ENCODE measurements at places on chromosomes 3 and 15.

DNA sequence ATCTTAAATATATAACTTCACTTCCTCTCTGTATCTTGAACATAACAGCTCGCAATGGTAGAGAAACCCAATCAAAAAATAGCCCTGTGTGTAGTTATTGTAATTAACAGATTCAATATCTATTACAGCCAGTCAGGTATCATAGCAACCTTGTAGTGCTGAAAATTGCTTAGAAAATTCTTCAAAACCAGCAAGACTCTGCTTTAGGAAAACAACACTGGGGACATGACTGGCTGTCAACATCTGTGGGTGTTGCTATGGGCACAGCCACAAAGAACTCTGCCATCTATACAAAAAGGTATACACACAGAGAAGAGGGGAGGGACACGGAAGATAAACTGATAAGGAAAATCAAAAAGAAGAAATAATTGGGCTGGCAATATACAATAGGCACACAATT is 101.2 kb downstream of the WDR72 start:
- H3K36me3 ChIP-seq: no peaks in the 10 kb centered on the region
- H3K27ac ChIP-seq: no peak overlapping the region
- no peak overlapping the region for H3K4me3 ChIP-seq
- H3K4me1 ChIP-seq: no peaks in the 10 kb centered on the region

- no peak for DNase-seq
- peaks cover 4% of the 10 kb centered on the region for H3K4me1 ChIP-seq
- no peaks in the 10 kb centered on the region for H3K36me3 ChIP-seq
- H3K27ac ChIP-seq: no peak overlapping the region
- H3K27me3 ChIP-seq: peaks cover 2% of the 10 kb centered on the region
Observed at GRCh38 chr3:58627570-58627885, 39.0 kb downstream of the FAM3D start.

DNA sequence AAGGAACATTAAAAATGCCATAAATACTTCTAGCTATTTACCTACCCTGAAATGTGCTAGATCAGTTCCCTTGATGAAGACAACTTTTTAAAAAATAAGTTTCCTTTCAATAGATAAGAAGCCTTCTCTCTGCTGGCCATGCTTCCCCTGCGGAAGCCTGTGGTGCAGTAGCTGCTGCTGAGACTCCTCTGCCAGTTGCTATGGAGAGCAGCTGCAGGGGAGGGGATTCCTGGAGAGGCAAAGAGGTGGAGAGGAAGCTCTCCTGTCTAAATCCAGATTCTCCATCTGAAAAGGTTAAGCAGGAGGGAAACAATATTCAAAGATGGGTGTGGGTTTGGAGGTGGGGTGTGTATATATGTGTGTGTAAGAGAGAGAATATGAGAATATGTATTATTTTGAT is 69.8 kb upstream of the BFSP2 start:
- no peak overlapping the region for H3K4me3 ChIP-seq
- H3K4me1 ChIP-seq: no peaks in the 10 kb centered on the region
- DNase-seq: no peak
- peaks cover 6% of the 10 kb centered on the region for H3K27me3 ChIP-seq
- no peaks in the 10 kb centered on the region for H3K36me3 ChIP-seq
- no peak overlapping the region for H3K27ac ChIP-seq

DNA sequence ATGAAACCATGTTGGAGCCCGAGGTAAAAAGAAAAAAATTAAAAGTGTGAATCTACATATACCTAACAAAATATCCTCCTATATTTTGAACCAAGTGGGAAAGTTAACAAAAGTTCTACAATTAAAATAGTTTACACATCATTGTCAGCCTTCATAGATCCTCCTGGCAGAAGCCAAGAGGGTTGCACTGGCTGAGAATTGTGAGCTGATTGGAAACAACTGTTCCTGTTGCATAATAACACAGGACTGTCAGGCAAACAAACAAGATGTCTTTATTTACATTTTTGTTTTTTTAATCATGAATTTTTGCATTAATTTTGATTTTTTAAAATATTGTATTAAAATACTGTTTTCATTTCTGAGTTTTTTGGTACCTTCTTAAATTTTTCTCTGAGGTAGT is 215.2 kb upstream of the MME start:
- H3K27ac ChIP-seq: no peak overlapping the region
- DNase-seq: no peak
- H3K27me3 ChIP-seq: no peaks in the 10 kb centered on the region
- no peaks in the 10 kb centered on the region for H3K4me1 ChIP-seq
- H3K4me3 ChIP-seq: no peak overlapping the region

DNA sequence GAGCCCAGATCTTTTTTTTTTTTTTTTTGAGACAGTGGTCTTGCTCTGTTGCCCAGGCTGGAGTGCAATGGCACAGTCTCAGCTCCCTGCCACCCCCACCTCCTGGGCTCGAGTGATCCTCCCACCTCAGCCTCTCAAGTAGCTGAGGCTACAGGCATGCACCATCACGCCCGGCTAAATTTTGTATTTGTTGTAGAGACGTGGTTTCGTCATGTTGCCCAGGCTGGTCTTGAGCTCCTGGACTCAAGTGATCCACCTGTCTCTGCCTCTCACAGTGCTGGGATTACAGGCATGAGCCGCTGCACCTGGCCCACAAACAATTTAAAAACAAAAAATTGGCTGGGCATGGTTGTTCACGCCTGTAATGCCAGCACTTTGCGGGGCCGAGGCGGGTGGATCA is 22.6 kb upstream of the SLC6A6 start:
- no peak overlapping the region for H3K4me3 ChIP-seq
- peaks cover 22% of the 10 kb centered on the region for H3K4me1 ChIP-seq
- no peak for DNase-seq

DNA sequence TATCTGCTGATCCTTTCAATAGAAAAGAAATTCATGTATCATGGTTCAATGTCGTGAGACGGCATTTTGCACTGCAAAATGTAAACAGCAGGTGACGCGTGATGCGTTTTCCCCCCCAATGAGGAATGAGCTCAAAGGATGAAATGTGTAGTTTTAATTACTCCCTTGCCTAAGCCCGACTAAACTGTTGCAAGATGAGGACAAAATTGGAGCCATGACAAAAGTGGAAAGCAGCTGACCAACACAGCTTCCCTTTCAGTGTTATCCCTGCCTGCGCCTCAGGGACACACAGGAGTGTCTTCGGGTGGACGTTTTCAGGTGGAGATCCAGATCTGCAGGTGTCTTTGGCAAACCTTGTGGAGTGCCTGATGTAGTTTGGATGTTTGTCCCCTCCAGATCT is 92.0 kb downstream of the GABRG3 start:
- DNase-seq: no peak
- H3K36me3 ChIP-seq: no peaks in the 10 kb centered on the region
- no peaks in the 10 kb centered on the region for H3K4me1 ChIP-seq
- H3K27me3 ChIP-seq: no peaks in the 10 kb centered on the region
- no peak overlapping the region for H3K4me3 ChIP-seq

DNA sequence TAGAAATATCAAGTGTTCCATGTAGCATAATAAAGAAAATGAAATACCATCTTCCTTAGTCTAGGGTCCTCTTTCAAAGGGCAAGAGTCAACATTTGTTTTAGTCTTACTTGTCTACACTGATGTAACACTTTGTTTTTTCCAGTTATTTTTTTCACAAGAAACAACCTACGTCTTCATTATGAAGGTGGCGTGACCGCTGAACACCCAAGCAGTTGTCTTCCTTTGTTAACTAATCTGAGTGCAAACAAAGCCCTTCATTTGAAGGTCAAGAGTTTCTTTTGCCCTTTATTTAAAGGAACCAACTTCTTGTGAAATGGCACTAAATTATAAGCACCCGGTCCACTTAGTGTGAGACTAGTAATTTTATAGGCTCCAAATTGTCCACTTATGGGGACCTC is 73.2 kb downstream of the CD47 start:
- H3K36me3 ChIP-seq: no peaks in the 10 kb centered on the region
- no peak overlapping the region for H3K27ac ChIP-seq
- H3K4me1 ChIP-seq: no peaks in the 10 kb centered on the region
- DNase-seq: no peak
- H3K4me3 ChIP-seq: no peak overlapping the region
- peaks cover 7% of the 10 kb centered on the region for H3K27me3 ChIP-seq

DNA sequence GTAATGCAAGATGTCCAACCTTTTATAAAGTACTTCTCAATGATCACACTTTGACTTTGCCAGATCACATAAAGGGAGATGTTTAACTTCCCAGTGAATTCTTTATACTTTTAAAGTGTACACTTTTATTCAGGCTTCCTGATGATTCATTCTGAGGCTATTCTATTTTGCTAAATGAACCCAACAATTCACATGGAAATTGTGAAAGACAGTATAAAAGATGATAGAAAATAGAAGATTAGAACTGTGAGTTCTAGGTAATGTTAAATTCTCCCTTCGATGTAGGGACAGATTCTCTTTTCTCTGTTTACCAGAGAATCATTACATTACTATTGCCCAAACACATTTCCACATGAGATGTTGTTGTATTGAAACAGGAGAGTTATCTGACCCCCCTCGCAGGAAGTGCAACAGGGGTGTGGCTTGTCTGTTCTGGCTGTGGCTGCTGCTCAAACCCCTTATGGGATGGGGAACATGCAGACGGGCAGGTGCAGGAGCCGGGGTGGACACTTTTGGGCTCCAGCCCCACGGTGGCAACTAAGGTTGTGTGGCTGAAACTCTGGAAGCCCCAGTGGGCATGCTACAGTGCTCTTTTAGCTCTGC is 131.3 kb upstream of the LRTM1 start:
- no peak overlapping the region for H3K4me3 ChIP-seq
- no peaks in the 10 kb centered on the region for H3K4me1 ChIP-seq
- H3K27ac ChIP-seq: no peak overlapping the region
- no peak for DNase-seq

DNA sequence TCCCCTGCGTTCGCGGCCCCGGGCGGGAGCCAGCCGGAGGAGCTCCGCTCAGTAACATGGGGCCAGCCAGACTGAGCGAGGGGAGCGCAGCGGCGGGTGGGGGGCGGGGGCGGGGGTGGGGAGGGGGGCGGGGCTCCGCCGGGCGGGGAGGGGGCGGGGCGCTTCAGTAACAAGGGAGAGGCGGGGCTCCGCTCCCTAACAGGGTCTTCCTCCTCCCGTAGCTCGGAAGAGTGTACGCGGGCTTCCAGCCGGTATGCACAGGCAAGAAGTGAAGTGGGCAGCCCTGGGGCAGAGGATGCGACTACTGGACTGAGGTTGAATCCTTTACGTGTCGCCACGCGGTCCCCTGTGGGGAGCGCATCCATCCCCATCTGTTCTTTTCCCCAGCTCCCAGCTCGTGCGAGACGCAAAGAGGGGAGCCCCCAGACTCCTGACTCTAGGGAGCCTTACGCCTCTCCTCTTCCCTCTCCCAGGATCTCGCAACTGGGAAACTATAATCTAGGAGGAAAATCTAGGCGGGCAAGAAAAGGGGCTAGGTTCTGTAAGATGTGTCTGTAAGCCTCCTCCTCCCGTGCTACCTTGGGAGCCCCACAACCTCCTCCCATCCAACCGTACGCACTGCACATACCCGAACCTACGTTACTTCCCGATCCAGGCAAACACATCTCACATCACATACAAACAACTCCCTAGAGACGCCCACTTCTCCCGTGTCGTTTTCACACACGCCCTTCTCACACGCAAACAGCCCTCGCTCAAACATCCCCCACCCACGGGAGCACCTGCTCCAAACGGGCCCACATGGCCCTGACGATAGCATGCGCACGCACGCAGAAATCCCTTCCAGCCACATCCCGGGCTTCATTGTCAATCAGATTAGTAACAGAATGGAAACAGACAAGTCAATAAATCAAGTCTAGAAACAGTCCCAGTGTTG is at the start of gene SHF:
SHF (minus strand) TSS at position 73 of the 937 bp plus-strand sequence; CDS start at position 58, 15 bp downstream.
- peak within 1 kb of the TSS; percentile 62 for H3K27ac ChIP-seq
- H3K4me1 ChIP-seq: peaks cover 7% of the 10 kb centered on the region
- H3K27me3 ChIP-seq: peaks cover 15% of the 10 kb centered on the region
- H3K4me3 ChIP-seq: peak within 1 kb of the TSS; percentile 86
- DNase-seq: peak; percentile 80

- H3K4me1 ChIP-seq: peaks cover 20% of the 10 kb centered on the region
- peaks cover 60% of the 10 kb centered on the region for H3K36me3 ChIP-seq
- no peak for DNase-seq
- H3K4me3 ChIP-seq: no peak overlapping the region
- H3K27me3 ChIP-seq: no peaks in the 10 kb centered on the region
Observed at GRCh38 chr15:39942101-39942752, 8.3 kb downstream of the EIF2AK4 start.

DNA sequence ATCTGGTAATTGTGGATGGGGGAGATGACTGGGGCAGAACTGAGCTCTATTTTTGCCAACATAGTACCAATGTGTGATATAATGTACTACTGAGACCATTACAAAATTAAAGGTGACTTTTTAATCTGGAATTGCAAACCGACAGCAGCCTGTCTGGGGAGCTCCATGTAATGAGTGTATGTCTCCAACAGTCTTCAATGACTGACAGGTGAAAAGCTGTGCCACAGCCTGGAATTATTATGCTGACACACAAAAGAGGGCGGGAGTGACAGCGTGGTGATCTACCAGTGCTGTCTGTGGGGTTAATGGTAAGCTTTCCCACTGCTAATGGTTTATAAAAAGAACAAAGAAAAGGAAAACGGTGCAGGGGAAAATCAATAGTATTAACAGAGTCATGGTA is 143.4 kb downstream of the CLSTN2 start:
- H3K4me3 ChIP-seq: no peak overlapping the region
- DNase-seq: no peak
- no peaks in the 10 kb centered on the region for H3K4me1 ChIP-seq
- H3K27me3 ChIP-seq: peaks cover 3% of the 10 kb centered on the region
- H3K27ac ChIP-seq: no peak overlapping the region
- H3K36me3 ChIP-seq: no peaks in the 10 kb centered on the region

GRCh38 chr3:106185949-106186348 is 317.1 kb upstream of the CBLB start:
- DNase-seq: peak; percentile 29
- peaks cover 3% of the 10 kb centered on the region for H3K27me3 ChIP-seq
- peak overlapping the region; percentile 46 for H3K4me3 ChIP-seq
- peaks cover 41% of the 10 kb centered on the region for H3K4me1 ChIP-seq

- peak overlapping the region; percentile 66 for H3K4me3 ChIP-seq
- no peaks in the 10 kb centered on the region for H3K4me1 ChIP-seq
- peak overlapping the region; percentile 63 for H3K27ac ChIP-seq
- no peaks in the 10 kb centered on the region for H3K36me3 ChIP-seq
- H3K27me3 ChIP-seq: peaks cover 30% of the 10 kb centered on the region
Observed at GRCh38 chr3:46845397-46845859, 17.8 kb downstream of the MYL3 start.

DNA sequence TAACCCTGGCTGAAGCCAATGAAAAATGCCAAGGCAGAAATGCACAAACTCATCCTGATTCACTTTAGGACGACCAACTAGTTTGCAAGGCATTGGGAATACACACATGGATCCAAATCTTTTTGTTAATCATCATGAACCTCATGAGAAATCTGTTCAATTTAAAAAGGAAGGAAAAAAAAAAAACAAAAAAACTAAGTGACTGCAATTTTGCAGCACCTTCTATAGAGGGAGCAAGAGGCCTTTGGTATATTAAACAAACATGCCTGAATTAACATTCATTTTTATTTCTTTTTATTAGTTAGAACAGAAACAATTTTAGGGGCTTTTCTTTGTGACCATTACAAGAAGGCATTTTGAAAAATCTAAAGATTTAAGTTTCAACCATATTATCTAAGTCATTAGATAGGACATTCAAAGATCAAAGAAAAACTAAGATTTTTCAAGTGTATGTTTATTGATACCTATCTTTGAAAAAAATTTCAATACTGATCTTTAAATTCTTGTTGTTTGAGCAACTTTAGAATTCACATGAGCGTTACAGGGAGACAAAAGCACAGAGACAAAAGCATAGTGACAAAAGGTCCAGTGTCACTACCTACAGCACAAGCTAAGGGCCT is 182.4 kb downstream of the CBLB start:
- peaks cover 19% of the 10 kb centered on the region for H3K4me1 ChIP-seq
- DNase-seq: no peak
- H3K27ac ChIP-seq: no peak overlapping the region
- H3K36me3 ChIP-seq: peaks cover 42% of the 10 kb centered on the region
- H3K27me3 ChIP-seq: no peaks in the 10 kb centered on the region
- no peak overlapping the region for H3K4me3 ChIP-seq
